ENCODE measurements at places on chromosomes 3 and 15. TPM values are rescaled to one million over a fixed set of nuclear protein-coding genes. Genes with fewer than 3 reads are reported as not detected.

Gene ARHGEF26
- 2.3 TPM for polyA plus RNA-seq

GRCh38 chr3:190326930-190327329, 4.7 kb upstream of the CLDN1 start:
- DNase-seq: peak; percentile 60

Gene CLRN1
- not detected for polyA plus RNA-seq

DNA sequence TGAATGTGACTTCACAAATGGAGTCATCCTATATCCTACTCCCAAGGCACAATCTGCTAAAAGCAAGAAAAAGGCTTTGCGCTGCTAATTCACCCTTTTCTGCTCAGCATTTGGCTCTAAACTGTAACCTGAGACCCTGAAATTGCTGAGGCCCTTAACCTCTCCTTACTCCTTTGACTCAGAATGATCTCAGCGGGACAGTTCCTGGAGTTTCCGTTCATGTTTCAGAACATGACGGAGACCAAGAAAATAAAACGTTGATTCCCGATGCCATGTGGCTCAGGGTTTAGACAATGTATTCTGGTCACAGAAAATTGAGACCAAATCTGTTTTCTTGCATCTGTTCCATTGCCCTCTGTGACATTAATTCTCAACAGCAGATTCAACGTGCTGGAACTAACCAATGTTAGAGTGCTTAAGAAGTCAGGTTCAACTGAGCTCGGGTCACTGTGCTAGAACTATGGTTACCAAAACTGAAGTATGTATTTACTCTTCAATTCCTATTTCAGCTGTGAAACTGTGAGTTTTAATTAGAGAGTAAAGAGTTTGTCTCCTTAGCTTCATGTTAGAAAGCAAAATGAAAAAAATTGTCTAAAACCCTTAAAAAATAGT, 45.4 kb upstream of the TMC3 start:
- DNase-seq: peak; percentile 79

Gene CACNA1D
- polyA plus RNA-seq: 0.07 TPM

Gene KLF15
- polyA plus RNA-seq: 0.24 TPM

- peak; percentile 85 for DNase-seq
Observed at GRCh38 chr3:76487446-76487845, 552.5 kb upstream of the ROBO2 start.

DNA sequence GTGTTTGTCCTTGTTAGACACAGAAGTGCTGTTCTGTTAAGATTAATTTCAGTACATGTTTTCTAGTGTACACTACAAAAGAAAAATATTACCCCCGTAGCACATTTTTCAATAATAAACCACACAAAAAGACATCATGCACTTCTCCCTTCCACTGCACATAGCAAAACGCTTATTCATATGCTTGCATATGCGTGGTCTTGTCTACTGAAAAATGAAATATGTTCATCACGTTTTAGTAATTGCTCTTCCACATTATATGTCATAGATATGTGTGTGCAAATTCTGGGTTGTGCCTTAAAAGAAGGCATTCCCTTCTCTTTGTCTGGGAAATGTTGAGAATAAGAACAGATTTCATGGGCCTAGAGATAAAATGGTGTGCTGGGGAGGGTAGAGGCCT, 353.9 kb downstream of the NSUN3 start:
- DNase-seq: peak; percentile 56

GRCh38 chr3:110569073-110569472, 502.5 kb upstream of the NECTIN3 start:
- no peak for DNase-seq

DNA sequence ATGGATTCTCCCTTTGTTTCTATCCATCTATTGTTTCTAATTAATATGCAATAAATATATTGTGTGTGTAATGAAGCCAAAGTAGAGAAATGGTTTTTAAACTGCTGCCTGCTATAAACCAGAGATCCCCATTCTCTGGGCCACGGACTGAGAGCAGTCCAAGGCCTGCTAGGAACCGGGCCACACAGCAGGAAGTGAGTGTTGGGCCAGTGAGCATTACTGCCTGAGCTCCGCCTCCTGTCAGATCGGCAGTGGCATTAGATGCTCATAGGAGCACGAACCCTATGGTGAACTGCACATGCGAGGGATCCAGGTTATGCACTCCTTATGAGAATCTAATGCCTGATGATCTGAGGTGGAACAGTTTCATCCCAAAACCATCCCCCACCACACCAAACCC, 85.2 kb upstream of the POMGNT2 start:
- DNase-seq: no peak

Gene LDHAL6B
- not detected for polyA plus RNA-seq

GRCh38 chr3:45313743-45314403, 74.5 kb upstream of the LARS2 start:
- DNase-seq: no peak

GRCh38 chr15:88956906-88957305, 43.7 kb upstream of the MFGE8 start:
- no peak for DNase-seq

DNA sequence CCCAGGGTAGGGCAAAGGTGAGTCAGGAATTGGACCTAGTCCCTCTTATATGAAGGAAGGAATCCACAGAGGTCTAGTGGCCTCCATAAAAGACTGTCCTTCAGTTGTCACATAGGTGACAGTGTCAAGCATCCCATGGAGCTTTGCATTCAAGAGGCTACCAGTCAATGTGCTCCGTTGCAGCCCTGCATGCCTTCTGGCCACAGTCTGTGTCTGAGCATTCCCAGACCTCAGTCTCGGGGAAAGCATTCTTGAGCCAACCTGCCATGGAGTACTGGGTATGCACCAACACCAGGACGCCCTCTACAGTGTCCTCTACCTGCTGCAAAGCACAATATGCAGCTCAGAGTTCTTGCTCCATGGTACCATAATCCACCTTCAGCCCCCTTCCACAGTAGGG, 46.7 kb upstream of the VGLL3 start:
- DNase-seq: no peak

Gene SPG21
- polyA plus RNA-seq: 59.9 TPM

Gene MYO5A
- 17.5 TPM for polyA plus RNA-seq

Gene OSTN
- not detected for polyA plus RNA-seq

DNA sequence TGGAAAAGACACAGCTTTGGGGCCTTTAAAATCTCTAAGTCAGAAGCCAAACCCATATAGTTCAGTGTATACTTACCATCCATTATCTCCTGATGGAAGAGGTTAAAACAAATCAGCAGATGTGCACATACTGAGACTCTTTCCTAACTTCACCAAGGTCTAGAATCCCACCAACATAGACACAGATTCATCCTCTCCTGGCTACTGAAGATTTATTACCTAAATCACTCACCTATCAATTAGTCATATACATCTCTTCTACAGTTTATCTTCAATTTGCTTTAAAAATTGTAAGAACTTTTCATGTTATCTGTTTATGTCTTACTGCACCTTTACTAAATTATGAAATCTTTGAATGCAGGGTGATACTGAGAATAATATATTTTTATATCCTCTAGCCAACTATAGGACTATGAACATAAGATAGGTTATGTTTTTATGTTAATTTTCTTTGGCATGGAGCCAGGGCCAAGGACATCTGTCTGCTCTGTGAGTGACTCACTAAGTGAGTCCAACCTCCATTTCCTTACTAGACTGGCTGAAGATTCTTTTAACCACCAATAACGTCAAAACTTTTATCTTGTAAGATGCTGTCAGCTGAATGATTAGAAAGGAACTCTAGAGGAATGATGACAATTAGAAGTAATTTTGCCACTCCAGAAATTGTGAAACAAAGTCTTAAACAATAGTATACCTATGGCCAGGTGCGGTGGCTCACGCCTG, 397.6 kb downstream of the FOXP1 start:
- DNase-seq: peak; percentile 82

- peak; percentile 34 for DNase-seq
Observed at GRCh38 chr3:29583861-29584260, 303.0 kb downstream of the RBMS3 start.

GRCh38 chr15:90799639-90800170, 68.7 kb upstream of the FURIN start:
- DNase-seq: no peak

GRCh38 chr15:99345242-99345641, 94.0 kb downstream of the LRRC28 start:
- DNase-seq: no peak

DNA sequence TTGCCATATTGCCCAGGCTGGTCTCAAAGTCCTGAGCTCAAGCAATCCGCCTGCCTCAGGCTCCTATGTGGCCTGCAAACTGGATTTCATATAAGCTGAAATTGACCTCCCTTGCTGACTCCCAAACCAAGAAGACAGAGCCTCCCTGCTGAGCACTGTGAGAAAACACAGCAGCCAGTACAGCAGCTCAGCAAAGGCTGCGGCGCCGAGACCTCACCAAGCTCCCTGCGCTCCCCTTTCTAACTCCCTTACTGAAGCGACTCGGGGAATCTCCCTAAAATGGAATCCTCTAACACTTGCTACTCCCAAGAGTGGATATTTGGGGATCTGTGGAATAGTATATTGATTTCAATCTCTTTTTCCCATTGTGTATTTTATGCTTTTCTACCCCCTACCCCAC, 34.6 kb downstream of the MUC20 start:
- DNase-seq: no peak

- peak; percentile 72 for DNase-seq
Observed at GRCh38 chr15:66830358-66830757, 128.3 kb downstream of the SMAD6 start.

GRCh38 chr3:155504682-155505081, 211.2 kb upstream of the STRIT1 start:
- DNase-seq: no peak

- DNase-seq: peak; percentile 63
Observed at GRCh38 chr15:25787855-25788520, 75.1 kb downstream of the ATP10A start.

Gene PLCB2
- polyA plus RNA-seq: 0.87 TPM

Gene MOBP
- not detected for polyA plus RNA-seq

Gene NBEAL2
- 12.5 TPM for polyA plus RNA-seq

Gene FAM174B
- 0.56 TPM for polyA plus RNA-seq

Gene SNRPN
- polyA plus RNA-seq: 121 TPM

DNA sequence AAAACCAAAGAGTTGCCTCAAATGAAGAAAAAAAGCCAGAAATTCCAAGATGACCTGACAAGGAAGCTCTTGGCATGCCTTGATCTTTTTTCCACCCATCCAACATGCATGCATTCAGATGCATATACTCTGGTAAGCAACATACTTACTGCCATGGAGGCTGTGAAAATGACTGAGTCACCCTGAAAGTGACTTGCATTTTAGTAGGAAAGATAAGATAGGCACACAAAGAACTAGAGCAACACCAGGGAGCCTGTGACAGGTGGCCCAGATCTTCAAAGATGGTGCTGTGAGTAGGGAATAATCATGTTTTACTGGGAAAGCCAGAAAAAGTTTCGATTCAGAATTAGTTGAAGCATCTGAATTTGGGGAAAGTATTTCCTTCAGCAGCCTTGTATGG, 185.1 kb upstream of the SLCO3A1 start:
- no peak for DNase-seq

DNA sequence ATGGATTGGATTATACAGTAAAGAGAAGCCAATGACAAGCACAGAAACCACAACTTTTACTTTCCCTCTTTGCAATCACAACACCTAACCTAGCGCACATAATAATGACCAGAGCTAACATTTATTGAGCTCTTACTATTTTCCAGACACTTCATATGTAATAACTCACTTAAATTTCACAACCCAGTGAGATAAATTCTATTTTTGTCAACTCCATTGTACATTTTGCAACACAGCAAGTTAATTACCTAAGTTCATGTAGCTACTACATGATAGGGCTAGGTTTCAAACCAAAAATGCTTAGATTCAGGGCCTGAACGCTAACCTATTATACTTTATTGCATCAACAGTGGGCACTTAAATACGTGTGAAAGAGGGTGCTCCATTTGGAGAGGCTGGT, 89.5 kb downstream of the GADL1 start:
- DNase-seq: no peak

- peak; percentile 70 for DNase-seq
Observed at GRCh38 chr3:177026505-177027277, 170.6 kb downstream of the TBL1XR1 start.

Data from IMR-90 (cell line).